SK-N-MC (cell line): ENCODE measurements at places on chromosomes 13 and 19.

DNA sequence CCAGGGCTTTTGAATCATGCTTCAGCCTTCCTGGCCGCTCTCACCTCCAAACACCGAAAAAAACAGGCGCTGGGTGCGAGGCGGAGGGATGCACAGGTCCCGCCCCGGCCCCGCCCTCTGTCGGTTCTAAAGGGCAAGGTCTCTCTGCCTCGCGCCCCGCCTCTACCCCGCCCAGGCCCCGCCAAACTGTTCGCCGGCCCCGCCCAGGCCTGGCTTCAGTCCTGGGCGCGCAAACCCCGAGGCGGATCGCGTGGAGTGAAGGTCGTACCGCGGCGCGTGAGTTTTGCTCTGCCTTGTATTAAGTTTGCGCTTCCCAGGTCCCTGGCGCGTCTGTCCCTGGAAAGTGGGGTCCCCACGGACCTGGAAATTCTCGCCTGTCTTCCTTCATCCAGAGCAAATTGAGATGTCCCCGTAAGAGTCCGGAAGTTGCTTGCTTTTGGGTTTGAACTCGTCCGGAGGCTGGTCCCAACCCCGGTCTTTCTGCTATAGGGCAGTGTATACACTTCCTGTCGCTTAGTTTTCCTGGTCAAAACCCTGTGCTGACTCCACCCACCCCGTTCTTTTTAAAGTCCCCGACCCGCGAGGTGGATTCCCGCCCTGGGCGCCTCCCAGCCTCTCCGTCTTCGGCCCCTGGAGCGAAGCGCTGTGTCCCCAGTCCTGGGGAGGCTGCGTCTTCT lies 8.4 kb downstream of the ZNF808 start:
- DNase-seq: no peak

DNA sequence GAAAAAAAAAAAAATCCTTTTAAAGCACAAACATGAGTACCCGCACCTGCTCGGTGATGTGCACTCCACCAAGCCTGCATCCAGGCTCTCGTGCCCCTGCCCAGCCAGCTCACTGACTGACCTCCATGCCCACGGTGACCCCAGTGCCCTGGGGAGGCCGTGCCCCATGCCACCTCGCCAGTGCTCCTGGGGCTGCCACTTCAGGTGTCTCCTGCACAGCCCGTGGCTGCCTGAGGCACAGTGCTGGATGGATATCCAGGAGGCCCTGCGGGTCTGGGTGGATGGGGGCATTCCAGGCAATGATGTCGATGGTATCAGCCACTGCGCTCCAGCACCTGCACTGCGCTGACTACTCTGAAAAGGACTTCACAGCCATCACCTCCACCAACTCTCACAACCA lies 9.0 kb downstream of the PPP6R1 start:
- no peak for DNase-seq

DNA sequence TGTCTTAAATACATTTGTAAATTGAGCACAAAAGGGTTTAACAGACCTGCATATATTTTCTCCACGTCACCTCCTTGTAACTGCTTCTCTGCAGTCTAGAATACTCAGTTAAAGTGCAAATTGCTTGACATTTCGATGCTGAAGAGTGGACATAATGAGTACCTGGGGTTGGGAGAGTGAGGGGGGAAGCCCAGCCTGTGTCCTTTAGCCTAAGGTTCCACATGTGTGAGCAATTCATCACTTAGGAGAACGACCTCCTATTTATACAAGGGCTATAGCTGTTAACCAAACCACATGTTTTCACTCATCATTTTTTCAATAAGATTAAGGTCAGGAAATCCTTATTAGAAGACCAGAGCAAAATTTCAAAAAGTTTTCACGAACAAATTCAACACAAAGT lies 29.5 kb downstream of the PCDH9 start:
- no peak for DNase-seq

DNA sequence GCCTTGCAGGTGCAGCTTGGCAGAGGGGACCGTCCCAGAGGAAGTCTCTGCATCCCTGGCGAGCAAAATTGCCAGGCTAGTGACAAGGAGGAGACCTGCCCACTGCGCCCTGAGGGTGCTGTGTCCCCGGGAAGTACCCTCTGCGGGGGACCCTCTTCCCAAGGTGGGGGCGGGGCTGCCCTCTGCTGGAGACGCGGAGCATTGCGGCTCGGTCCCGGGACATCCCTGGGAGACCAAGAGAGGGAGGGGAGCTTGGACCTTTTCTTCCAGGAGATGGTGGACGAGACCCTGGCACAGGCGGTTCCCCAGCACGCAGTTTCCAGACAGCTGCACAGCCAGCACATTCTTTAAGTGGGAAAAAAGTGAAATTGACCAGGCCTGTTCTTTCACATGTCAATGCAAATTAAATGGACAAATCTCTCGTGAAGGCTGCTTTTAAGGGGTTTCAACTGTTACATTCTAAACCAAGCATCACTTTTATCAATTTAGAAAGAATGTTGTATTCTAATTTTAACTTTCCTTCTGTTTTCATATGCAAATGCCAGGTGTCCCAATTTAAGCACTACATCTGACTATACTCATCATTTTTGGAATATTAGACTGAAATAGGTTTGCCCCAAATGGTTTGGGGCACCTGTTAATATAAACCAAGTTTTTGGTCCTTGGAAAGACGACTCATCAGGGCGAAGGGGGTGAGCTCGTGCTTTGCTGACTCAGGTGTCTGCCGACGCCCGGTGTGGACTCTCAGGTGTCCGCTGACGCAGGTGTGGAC lies 60.7 kb downstream of the MCF2L start:
- DNase-seq: no peak

DNA sequence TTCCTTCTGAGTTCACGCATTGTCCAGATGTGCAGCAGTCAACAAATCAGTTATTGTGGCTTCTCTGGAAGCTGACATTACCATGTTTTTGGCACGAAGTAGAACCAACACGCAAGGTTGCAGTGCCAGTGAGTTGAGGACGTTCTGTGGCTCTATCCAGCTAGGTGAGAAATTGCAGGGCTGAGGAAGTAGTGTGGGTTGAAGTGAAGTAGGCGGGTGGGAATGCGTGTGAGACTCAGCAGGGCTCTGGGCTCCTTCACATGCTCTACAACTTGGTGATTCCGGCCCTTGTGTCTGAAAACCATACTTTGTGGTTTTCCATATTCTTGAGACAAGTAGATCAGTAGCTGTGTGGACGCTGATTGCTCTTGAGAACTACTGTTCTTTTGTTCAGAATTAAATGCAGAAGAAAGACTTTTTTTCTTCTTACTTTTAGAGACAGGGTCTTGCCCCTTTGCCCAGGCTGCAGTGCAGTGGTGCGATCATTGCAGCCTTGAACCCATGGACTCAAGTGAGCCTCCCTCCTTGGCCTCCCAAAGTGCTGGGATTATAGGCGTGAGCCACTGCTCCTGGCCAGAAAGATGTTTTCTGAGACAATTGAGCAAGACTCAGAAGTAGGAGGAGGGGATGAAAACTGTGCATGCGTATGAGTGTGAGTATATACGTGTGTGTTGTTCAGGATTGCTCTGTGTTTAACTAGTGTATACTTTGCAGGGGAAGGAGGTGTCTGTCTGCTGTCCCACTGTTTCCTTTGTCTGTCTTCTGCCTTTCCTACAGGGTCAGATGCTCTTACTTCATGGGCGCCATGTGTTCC lies 46.2 kb downstream of the GATAD2A start:
- DNase-seq: no peak

DNA sequence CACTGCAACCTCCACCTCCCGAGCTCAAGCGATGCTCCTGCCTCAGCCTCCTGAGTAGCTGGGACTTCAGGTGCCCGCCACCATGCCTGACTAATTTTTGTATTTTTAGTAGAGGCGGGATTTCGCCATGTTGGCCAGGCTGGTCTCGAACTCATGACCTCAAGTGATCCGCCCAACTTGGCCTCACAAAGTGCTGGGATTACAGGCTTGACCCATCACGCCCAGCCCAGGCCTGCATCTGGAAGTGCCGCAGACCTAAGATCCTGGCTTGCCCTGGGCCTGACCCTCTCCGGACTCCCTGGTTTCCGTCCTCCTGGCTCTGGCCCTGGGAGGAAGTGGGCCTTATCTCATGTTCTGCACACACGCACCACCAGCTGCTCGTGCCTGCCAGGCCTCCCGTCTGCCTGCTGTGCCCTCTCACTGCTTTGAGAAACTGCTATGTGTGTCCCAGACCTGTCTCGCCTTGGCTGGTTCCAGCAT lies 4.7 kb upstream of the PTGIR start:
- no peak for DNase-seq

GRCh38 chr13:52810011-52810410 lies 38.4 kb downstream of the PCDH8 start:
- DNase-seq: no peak

DNA sequence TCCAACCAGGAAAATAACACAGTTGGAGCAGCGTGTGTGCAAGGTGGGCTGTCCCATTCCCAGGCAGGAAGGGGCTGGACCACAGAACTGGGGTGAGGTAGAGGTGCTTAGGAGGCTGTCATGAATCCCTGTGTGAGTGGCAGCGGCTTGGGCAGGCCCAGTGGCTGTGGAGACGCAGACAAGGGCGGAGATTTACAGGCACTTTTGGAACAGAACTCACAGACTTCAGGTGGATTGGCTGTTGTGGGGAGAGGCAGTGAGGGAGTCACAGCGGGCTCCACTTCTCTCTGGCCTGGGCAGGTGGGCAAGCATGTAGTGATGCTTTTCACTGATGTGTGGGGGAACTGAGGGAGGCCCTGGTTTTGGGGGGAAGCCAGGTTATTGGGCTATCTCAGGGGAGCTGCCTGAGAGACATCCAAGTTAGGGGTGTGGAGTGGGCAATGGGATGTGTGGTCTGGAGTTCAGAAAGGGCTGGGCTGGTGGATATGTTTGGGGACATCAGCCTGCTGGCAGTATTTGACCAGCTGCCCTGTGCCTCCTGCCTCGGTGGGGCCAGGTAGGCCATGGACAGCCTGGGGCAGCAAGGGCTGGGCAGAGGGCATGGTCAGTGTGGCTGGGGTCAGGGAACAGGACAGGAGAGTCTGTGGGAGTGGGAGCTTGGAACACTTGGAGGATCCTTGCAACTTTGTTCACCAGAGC lies 27.0 kb upstream of the ZNF492 start:
- no peak for DNase-seq

GRCh38 chr13:45296259-45296658 lies 44.7 kb downstream of the TPT1 start:
- no peak for DNase-seq

GRCh38 chr13:32473650-32474049 lies 45.7 kb upstream of the N4BP2L1 start:
- no peak for DNase-seq

DNA sequence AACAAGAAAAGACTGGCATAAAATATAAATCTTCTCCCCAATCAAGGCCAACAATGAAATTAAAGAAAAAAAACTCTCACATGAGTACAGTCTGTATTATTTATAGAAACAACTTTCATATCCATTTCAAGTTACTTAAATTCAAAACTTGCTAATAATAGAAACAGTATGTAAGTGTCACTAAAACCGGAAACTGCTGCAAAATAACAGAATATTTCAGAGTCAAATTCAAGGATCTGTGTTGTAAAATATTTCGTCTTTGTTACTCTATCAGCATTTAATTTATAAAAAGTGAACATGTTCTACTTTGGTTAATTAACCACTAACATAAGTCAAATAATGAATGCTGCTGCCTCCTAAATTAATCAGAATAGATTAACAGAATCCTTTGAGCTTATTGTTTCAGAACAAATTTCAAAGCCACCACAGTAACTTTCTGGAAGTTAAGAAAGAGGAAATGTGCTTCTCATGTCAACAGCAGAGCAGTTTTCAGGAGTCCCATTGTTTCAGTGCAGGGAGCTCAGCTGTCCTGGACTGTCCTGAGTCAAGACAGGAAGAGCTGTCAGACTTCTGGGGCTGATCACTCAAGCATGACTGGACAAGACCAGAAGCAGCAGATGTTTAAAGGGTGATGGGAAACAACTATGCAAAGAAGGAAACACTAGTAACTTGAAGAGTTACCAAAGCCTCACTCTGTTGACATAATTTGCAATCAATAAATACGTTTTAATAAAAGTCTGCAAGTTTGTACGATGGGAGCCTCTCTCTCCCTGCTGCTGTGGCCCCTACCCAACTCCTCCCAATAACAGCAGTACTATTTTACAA lies 76.9 kb downstream of the FOXO1 start:
- no peak for DNase-seq

GRCh38 chr13:113551081-113552000 lies 33.2 kb upstream of the TFDP1 start:
- no peak for DNase-seq

GRCh38 chr19:13942023-13942684 lies 3.9 kb upstream of the PODNL1 start:
- DNase-seq: no peak

GRCh38 chr19:33445442-33446329 lies 72.2 kb downstream of the CEBPG start:
- no peak for DNase-seq

DNA sequence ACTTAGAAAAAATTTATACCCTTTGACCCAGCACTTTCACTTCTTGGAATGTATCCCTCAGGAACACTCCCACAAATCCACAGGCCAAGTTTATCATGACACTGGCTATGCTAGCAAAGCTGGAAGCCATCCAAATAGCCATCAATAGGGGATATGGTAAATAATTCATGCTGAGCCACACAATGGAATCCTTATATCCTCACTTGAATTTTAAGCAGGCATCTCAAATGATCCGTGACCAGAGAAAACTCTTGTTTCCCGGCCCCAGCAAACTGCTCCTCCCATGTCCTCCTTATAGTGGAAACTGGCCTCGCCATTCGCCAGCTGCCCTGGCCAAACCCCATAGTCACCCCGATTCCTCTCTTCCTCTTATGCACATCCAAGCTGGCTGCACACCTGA lies 37.6 kb downstream of the GRIK5 start:
- DNase-seq: no peak

DNA sequence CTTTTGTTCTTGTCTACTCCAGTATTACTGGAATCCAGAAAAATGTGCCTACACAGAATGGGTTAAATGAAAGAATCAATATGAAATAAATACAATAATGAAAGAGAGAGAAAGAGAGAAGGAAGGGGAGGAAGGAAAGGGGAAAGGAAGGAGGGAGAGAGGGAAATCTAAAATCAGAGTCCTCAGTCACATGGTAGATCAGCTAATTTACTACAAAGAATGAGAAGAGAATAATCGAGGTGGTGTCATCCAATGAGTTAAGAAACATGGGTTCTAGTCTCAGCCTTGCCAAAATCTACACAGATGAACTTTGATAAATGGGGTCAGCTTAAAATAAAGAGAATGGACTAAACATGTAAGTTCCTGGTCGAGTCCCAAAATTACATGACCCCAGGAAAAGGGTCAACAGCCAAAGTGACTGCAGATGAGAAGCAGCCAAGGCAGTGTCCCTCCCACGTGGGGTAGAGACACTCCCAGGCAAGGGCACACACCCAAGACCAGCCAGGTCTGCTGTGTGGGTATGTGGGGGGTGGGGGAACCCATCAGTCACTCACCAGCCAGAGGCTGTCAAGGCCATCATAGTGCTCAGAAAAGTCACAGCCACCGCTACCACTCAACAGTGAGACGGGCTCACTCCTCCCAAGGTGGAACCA lies 103.6 kb downstream of the STK24 start:
- DNase-seq: no peak
